ENCODE measurements at places on chromosomes 2 and 18.
A peak's percentile ranks its signal among the peaks of the same experiment; 100 is the strongest.

GRCh38 chr18:76562286-76563122, 67.5 kb upstream of the ZNF516 start:
- DNase-seq: no peak

DNA sequence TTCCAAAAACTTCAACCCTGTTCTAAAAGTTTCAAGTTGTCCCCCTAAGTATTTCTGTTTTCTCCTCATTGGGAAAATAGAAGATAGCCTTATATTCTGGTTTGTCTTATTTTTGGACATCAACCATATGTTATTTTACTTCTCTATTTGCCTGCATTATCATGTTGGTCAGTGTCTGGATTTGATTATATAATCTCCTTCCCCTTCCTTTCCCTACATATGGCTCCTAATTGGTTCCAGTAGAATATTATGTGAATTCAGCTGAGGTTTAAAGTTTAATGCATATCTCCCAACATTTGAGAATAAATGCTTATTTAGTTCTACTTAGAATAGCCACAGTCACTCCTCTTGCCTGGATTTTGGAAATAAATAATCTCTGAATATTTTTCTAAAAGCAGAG, 66.9 kb downstream of the OXER1 start:
- no peak for DNase-seq

DNA sequence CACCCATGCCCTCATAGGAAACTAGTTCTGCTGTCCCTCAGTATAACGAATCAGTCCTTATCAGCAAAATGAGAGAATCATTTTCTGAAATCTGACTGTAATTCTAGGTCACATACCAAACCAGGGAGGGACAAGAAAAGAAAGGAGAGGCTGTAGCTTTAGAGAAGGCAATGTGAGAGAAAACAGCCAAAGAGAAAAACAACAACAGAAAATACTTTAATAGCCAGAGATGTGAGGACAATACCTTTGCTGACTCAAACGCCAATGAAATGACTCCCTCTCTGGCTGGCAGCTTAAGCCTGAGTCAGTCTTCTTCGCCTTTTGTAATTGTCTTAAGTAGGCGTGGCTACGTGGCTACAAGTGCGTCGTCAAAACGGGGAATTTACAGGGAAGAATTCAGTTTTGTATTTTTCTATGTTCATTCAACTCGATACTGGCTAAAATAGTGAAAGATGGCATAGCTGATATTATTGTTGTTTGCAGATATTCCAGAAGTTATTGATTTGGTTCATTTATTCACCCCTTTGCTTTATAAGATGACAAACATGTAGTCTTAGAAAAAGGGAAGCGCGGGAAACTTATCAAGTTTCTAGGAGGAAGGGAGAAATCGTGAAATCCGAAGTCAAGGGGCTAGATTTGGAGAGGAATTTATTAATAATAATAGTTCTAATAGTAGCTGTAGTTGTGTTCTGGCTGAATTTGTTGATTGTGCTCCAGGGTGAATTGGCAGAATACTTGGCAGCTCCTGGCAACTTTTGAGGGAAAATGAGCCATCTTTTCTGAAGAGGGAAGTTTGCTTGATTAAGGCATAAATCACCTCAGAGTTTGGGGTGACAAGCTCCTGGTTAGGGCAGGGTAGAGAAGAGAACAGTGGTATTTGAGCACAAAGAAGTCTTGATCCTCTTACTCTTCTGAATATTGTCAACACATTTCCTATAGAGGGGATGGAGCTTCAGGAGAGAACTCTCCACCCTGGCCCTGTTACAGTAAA, at the start of gene IL1A:
Gene IL1A (minus strand): TSS at position 295 of the 991 bp plus-strand sequence. CDS start 723 bp downstream, outside the sequence.
- DNase-seq: peak; percentile 86

GRCh38 chr18:3615374-3615985, 165.5 kb downstream of the TGIF1 start:
- DNase-seq: no peak

GRCh38 chr2:168157926-168158325, 89.5 kb downstream of the STK39 start:
- DNase-seq: no peak

- no peak for DNase-seq
Observed at GRCh38 chr18:6613581-6613980, 115.9 kb upstream of the ARHGAP28 start.
